Pancreas (tissue), 10 donors: ENCODE measurements at places on chromosomes 6 and 20.

GRCh38 chr20:24701668-24702067 is 232.2 kb downstream of the SYNDIG1 start:
- DNase-seq, result no peak

DNA sequence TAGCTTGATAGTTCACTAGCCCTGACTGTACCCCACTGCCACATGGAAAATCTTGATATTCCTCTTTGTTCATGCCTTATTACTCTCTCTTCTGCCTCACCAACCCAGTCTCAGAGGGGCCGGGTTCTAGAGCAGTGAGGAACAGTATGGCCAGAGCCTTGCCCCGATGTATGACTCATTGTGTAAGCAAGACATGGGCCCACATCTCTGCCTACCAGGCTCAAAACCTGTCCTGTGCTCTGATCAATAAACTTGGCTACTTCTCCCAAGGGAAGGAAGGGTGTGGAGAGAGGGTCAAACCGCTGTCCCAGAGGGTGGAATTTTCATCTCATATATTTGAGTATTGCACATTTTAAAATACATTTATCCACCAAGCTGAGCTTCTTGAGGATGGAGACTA is 91.7 kb downstream of the DNAH8 start:
- DNase-seq, result no peak

DNA sequence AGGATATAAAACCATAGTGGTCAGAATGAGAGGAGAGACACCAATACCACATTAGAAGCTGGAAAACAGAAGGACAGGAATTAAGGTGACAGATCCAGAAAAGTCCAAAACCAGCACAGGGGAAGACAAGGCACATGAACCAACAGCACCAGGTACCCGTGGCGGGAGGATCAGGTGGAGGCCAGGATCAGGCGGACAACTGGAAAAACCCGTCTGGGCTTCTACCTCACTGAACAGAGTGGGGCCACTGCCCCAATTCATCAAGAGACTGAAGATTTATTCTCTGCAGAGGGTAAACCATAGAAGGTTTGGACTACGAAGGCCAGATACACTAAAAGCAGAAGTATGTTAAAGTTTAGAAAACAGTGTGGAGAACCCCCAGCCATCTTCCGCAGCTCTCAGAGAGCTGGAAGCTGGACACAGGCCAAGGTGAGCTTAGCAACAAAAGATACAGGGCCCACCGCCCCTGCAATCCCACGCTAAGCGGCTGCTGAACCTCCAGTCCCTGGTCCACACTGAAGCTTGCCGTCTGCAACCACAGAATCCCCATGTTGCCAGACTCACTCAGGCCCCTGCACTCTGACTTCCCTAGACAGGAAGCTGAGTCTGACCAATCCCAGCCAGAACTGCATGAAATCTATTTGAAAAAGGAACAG is 29.9 kb downstream of the ABHD12 start:
- DNase-seq, result no peak

GRCh38 chr6:101444717-101445116 is 51.2 kb downstream of the GRIK2 start:
- DNase-seq, result no peak

- DNase-seq, result no peak
These were observed 14.8 kb downstream of the CLIC5 start for GRCh38 chr6:46000905-46001304.

DNA sequence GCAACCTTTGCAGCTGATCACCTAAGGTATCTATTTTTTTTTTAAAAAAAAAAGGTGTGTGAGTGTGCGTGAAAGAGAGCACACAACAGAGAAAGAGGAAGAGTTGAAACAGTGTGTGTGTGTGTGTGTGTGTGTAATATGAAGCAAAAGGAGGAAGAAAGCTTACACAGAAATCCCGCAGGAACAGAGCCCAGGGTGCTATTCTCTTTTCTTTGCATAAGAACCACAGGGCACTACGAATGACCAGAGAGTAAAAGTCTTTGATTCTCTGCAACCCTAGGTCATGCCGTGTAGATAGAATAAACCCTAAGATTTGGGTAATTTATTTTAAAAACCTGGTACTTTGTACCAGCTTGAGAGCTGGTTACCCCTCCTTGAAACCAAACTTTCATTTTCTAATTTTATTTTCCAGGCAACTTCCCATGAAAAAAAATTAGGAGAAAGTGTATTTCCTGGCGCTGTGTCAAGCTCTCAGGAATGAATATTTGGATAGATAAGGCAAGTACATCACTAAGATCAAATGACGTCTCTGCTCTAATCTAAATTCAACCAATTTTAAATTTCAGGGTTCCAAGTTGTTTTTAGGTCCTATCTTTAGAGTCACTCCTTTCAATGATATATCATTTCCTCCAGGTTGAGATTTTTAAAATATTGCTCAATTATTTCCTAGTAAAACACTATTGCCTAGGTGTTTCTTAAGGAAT is 47.9 kb upstream of the ID4 start:
- no peak for DNase-seq

DNA sequence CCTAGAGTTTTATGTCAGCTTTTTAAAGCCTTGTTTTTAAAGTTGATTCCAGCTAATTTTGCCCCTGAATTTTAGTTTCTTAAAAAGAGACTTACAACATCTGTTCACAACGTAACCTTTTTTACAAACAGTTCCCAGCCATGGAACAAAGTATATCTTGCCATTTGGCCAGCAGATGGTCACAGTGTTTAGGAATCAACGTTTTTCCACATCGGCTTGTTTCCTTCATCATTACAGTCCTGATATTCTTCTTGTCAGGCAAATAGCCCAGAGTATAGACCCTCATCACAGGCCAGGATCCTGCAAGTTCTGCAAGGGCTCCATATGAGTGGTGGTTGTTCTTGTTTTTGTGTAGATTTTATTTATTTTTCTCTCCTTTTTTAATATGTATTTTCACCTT is 341.7 kb upstream of the HTR1E start:
- DNase-seq, result no peak
